ENCODE measurements at places on chromosomes 7 and 10.

- no peak for DNase-seq
Observed at GRCh38 chr7:151271699-151272355, 23.3 kb upstream of the SMARCD3 start.

DNA sequence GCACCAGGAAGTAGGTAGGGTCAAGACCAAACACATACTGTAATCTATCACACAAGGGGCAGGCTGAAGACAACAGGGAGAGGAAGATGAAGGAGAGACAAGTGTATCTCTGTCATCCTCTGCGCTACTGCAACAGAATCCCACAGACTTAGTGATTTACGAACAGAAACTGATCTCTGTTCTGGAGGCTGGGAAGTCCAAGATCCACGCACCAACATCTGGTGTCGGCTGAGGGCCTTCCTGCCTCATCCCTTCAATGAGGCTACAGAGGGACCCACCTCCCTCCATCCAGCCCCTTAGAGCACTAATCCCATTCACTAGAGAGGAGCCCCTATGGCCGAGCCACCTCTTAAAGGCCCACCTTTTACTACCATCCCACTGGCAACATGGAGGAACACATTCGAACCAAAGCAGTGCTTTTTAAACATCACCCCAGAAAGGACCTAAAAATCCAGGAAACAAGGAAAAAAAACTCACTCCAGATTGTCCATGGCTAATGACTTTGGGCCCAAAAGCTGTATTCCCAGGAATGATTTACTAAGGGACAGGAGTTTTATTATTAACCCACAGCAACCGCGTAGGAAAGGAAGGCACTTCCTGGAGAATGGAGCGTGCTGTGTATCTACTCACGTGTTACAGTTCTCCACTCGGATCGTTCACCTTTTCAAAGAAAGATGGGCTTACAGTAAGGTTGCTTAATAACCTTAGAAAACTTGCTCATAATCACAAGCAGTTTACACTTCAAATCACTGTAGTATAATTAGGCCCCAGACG, 4.2 kb downstream of the BNIP3 start:
- DNase-seq: no peak

GRCh38 chr7:72430531-72430930, 18.4 kb upstream of the CALN1 start:
- DNase-seq: no peak

GRCh38 chr7:3033136-3033535, 10.5 kb downstream of the CARD11 start:
- DNase-seq: no peak

- no peak for DNase-seq
Observed at GRCh38 chr10:84175436-84175835, 1.8 kb downstream of the GPR15LG start.

All from T-helper 17 cell (primary cell).